NCI-H460 (cell line): ENCODE measurements at places on chromosomes 4 and X. TPM values are rescaled to one million over a fixed set of nuclear protein-coding genes. Genes with fewer than 3 reads are reported as not detected.

DNA sequence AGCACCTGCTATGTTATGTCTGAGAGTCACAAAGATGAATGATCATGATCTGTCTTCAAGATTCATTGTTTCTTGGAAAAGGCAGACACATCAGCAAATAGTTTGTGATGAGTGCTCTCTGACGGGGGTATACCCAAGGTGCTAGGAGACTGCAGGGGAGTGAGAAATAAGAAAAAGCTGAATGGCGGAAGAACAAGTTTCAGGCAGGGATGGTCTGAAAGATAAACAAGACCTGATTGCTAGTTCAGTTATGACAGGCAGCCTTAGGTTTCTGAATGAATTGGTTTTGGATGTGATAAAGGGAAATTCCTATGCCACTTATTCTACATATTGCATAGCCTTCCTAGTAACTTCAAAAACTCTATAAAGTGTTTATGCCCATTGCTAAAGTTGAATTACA lies 327.0 kb upstream of the DKK2 start:
- DNase-seq = no peak

The P2RY4 gene
- not detected in 2 replicates for total RNA-seq

GRCh38 chrX:43835559-43835958 lies 46.7 kb downstream of the MAOB start:
- DNase-seq = no peak

The MMRN1 gene
- total RNA-seq = 0.03 and 0.12 TPM in 2 replicates

- DNase-seq = peak; percentile 13
These were observed 188.0 kb downstream of the STIM2 start for GRCh38 chr4:27048429-27049238.
